ENCODE measurements at places on chromosomes 3 and 15.

- DNase-seq: no peak
These were observed 20.2 kb downstream of the TMEM39A start for GRCh38 chr3:119443179-119443578.

- DNase-seq: peak; percentile 10
These were observed 120.9 kb upstream of the ZBED2 start for GRCh38 chr3:111715911-111716523.

DNA sequence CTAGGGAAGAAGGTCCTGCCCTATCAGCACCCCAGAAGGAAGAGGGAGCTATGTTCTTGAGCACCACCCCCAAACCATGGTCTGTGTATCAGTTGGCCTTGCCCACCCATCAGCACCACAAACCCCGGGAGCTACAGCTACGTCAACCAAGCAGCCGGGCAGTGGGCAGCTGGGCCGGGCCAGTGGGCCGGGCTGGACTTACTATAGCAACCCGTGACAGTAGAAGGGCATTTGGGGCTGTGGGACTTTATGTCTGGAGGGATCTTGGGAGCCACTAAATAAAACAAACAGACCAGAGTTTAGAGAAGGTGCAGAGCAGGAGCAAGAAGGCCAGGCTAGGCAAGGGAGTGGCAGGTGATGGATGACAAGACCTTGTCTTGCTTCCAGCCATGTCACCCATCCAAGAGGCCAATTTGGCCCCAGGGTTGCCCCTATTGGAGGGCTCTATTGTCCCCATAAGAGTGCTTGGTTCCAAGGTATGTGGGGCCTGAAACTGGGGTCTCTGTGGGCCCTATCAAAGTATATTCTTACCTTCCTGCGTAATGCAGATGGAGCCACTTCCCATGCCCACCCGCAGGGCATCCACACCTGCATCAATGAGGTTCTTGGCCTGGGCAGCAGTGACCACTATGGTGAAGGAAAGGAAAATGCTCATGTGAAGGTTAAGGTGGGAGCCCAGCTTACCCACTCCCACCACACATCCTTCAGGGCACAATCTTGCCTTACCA lies 3.2 kb downstream of the IMPDH2 start:
- no peak for DNase-seq

DNA sequence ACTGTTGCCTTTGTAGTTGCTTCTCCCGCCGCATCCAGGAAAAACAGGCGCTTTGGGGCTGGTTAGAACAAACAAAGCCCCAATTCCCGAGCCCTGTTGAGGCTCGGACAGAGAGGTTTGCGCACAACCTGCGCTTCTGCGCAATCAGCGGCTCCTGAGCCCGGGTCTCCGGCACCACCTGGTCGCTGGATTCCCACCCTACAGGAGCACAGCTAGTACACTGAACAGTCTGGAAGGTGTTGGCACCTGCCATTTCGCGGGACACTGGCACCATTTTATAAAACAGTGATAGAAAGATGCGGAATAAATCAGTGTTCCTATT lies 13.8 kb downstream of the ZIC4 start:
- DNase-seq: no peak

- no peak for DNase-seq
These were observed 335.6 kb downstream of the TUSC7 start for GRCh38 chr3:117045143-117045542.

DNA sequence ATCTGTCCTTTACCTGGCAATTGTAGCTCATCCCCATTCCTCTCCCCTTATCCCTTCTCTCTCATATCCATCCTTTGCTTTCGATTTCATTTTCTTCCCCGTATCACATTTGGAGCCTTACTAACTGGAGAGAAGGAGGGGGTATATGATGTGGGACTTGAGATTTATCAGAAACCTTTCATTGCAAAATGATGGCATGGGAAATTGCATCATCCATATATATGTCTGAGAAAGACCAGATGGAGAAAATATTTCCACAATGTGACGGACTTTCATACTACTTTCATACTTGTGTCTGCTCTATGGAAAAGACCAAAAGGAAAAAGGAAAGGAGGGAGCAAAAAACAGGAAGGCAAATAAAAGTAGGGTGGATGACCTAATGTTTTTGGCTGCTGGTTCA lies 675.2 kb downstream of the AGBL1 start:
- no peak for DNase-seq

DNA sequence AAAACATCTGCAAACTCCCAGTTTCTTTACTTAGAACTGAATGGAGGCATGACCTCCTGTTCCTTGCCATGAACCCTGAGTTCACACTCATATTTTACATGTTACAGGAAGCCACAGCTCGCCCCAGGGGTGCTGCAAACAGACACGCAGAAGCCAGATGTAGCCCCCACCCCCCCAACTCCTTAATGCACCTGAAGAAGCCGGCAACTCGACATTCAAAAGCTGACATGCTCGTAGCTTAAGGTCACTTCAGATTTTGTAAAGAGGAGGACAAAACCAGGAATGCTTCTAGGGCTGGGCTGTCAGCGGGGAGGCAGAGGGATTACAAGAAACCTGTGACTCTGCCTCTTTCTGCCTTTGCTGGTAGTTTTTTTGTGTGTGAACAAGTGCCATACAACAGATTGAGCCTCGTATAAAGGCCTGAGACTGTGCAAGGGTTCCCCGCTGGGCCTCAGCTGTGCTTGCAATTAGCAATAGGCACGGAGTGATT lies 42.0 kb upstream of the FEZF2 start:
- DNase-seq: no peak

GRCh38 chr3:196889844-196890708 lies 22.4 kb downstream of the SENP5 start:
- DNase-seq: no peak

Data from stimulated activated CD4-positive, alpha-beta T cell treated with anti-CD3 and anti-CD28 coated beads, Interleukin-1b, Interleukin-23, amount 100 ng/mL, for 1 hour (primary cell).